ENCODE measurements at places on chromosomes 4 and X.

- no peak for DNase-seq
Observed at GRCh38 chr4:25651682-25652081, 4.0 kb upstream of the SLC34A2 start.

DNA sequence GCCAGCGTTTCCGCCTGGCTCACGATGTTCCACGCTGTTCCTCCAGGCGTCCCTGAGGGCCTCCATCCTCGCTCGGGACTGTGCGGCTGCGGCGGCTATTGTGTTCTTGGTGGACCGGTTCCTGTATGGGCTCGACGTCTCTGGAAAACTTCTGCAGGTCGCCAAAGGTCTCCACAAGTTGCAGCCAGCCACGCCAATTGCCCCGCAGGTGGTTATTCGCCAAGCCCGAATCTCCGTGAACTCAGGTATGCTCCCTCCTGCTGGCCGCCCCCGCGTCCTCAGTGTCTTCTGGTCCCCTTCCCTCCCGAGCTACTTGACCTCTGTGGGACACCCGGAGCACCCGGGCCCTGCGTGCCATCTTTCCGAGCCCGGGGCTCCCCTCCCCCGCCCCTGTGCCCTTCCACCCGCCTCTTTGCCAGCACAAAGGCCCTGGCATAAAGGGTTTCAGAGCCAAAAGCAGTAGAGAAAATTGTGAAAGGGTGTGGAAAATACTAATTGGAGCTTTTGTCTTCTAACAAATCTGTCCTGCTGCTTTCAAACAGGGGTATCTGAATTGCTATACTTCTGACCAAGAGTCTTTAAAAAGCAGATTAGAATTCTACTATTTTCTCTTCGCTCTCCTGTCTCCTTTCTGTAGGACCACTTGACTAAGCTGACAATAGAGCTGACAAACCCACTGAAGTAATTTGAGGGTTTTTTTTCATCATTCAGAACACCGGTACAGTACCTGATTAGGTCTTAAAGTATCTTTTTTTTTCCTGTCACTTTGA, 104.0 kb downstream of the NEUROG2 start:
- DNase-seq: no peak

DNA sequence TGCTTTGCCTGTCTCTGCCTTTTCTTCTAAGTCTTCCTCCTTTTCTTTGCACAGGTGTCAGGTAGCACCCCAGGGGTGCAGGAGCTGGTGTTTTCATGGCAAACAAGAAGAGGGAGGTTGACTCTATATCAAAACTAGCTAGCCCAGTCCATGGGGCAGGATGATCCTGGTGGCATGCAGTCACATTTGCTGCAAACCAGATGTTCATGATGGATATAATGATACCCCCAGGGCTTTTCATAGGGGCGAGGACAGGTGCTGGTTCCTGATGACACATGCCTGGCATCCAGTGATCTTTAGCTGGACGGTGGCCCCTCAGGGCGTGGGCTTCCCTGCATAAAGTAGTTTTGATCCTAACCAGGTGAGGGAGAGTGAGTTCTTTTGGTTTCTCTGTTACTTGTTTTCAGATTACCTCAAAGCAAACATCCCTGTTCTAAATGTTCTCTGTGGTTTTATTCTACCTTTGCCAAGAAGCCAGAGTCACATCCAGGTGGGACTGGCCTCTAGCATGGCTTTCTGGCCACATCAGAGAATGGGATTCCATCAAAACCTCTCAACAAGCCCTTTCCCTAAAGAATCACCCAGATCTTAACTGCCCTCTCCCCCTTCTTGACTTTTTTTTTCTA, 11.2 kb upstream of the UBA6 start:
- no peak for DNase-seq

- no peak for DNase-seq
Observed at GRCh38 chr4:94480362-94480951, 28.7 kb downstream of the PDLIM5 start.

DNA sequence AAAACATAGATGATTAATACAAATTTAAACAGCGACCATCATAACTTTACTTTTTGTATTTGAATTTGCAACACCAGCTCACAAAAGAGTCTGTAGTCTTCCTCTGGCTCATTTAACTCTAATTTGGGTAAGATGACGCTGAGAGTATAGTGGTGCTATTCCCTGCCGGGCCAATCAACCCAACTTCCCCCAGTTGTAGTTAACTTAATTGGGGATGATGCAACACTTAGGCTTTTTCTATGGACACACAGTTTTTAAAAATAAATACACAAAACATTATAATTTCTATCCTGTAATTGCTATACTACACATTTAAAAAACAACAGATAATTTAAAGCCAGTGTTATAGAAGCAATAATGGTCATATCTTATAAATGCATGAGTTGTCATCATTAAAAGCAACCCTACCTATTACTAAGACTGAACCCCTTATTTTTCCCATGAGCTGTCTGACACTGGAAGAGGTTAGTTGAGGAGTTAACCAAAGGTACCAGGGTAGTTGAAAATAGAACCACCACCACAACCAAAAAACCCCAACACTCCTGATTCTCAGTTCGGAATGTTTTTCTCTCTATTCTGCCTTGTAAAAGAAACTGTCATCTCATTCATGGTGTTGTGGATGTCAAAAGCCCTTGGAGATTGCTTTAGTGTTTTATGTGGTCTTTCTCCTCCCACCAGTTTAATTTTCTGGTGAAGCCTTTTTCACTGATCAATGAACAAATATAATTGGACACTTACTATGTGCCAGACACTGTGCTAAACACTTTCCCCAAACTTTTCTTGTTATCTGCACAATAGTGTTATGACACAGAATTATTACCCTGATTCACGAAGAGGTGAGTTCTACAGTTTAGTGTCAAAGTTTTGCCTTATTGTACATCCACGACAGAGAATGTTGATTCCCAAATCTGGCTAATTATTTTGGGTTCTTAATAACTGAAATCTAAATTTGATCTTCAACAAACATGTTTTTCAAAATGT, 61.5 kb upstream of the RAPGEF2 start:
- DNase-seq: no peak

GRCh38 chrX:153848325-153848724, 18.0 kb upstream of the PDZD4 start:
- no peak for DNase-seq

All from mesenteric fat pad (tissue), 1 donor.